GM12878 (cell line): ENCODE measurements at places on chromosomes 3 and 15. TPM values are rescaled to one million over a fixed set of nuclear protein-coding genes. Genes with fewer than 3 reads are reported as not detected.

- H3K27ac ChIP-seq = no peak overlapping the region
- no peaks in the 10 kb centered on the region for H3K36me3 ChIP-seq
- peaks cover 9% of the 10 kb centered on the region for H3K4me1 ChIP-seq
- DNase-seq = no peak
These were observed 1.5 kb upstream of the TMEM212 start for GRCh38 chr3:171841620-171842000.

GRCh38 chr3:187758318-187758955 is 13.2 kb upstream of the BCL6 start:
- no peaks in the 10 kb centered on the region for H3K36me3 ChIP-seq
- no peaks in the 10 kb centered on the region for H3K4me1 ChIP-seq
- H3K27ac ChIP-seq = no peak overlapping the region
- peaks cover 8% of the 10 kb centered on the region for H3K27me3 ChIP-seq
- DNase-seq = no peak

The CEMIP gene
- 0.28 TPM in 1 of 2 replicates, not detected in the other for polyA plus RNA-seq

DNA sequence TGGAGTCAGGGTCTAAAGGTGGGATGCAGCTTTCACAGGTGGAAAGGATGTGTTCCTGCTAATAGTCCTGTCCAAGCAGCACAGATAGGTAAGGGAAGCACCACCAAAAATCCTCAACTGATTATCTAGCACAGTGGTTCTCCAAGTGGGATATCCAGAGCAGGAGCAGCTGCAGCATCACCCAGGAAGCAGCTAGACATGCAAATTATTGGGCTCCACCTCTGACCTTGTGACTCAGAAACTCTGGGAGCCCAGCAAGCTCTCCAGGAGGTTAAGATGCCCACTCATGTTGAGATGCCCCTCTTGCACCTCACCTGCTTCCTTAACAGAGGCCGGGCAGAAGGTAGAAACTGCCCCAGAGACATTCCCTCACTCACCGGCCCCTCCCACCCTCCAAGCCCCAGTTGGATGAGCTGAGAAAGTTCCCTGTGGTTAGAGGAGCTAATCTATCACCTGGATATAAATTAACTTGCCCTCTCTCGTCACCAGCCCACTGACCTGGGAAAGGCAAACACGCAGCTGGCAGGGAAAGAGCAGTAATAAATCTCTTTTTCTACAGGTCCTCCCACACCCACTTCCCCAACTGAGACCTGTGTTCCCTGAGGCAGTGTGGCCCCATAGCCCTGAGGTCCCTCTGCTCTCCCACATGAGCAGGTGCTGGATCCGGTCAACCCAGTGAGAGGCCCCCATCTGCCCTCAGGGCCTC is 39.3 kb downstream of the ADCY5 start:
- no peaks in the 10 kb centered on the region for H3K4me1 ChIP-seq
- DNase-seq = no peak
- no peak overlapping the region for H3K27ac ChIP-seq

The ELL3 gene
- polyA plus RNA-seq = 18.3 and 18.8 TPM in 2 replicates

The CGNL1 gene
- 0.01 and 0.04 TPM in 2 replicates for polyA plus RNA-seq

The DZIP1L gene
- polyA plus RNA-seq = not detected in 2 replicates

- H3K36me3 ChIP-seq = no peaks in the 10 kb centered on the region
- DNase-seq = no peak
- H3K27me3 ChIP-seq = no peaks in the 10 kb centered on the region
- H3K4me1 ChIP-seq = no peaks in the 10 kb centered on the region
These were observed 532.7 kb downstream of the SOX2 start for GRCh38 chr3:182244222-182244971.

The PLSCR5 gene
- not detected in 2 replicates for polyA plus RNA-seq

DNA sequence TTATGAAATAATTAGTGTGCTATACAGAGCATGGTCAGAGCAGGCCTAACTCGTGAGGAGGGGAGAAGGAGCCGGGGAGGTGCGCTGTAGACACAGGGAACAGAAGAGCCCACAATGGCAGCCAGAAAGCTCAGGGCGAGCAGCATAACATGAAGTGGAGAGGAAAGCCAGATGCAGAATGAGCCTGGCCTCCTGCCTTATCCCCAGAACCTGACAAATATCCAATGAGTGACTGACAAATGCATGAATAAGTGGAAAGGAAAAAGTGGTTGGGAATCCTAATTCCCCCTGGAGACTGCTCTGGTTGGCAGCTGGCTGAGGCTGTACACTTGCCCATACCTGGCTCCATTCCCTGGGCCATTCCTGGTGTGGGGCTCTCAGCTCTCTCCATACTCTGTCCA is 9.2 kb upstream of the MST1R start:
- H3K27ac ChIP-seq = no peak overlapping the region
- no peak overlapping the region for H3K4me3 ChIP-seq
- H3K4me1 ChIP-seq = no peaks in the 10 kb centered on the region
- H3K36me3 ChIP-seq = no peaks in the 10 kb centered on the region; the same call in 1 of the 2 replicates
- DNase-seq = no peak
- no peaks in the 10 kb centered on the region for H3K27me3 ChIP-seq

DNA sequence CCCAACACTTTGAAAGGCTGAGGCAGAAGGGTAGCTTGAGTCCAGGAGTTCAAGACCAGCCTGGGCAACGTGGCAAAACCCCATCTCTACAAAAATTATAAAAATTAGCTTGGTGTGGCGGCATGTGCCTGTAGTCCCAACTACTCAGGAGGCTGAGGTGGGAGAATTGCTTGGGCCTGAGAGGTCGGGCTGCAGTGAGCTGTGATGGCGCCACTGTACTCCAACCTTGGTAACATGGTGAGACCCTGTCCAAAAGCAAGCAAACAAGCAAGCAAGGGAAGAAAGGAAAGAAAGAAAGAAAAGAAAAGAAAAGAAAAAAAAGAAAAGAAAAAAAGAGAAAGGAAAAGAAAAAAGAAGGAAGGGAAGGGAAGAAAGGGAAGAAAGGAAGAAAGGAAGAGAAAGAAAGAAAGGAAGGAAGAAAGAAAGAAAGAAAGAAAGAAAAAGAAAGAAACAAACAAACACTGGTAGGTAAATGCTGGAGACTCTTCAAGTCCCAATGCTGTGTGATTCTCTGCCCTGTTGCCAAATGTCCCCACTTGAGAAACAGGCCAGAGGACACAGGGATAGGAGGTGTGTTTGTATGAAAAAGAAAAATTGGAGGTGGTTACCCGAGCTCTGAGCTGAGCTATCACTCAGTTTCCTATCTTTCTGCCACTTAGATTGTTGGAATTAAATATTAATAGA is 121.1 kb downstream of the RAB11A start:
- no peaks in the 10 kb centered on the region for H3K36me3 ChIP-seq
- no peak overlapping the region for H3K4me3 ChIP-seq
- peaks cover 4% of the 10 kb centered on the region for H3K27me3 ChIP-seq
- no peaks in the 10 kb centered on the region for H3K4me1 ChIP-seq

DNA sequence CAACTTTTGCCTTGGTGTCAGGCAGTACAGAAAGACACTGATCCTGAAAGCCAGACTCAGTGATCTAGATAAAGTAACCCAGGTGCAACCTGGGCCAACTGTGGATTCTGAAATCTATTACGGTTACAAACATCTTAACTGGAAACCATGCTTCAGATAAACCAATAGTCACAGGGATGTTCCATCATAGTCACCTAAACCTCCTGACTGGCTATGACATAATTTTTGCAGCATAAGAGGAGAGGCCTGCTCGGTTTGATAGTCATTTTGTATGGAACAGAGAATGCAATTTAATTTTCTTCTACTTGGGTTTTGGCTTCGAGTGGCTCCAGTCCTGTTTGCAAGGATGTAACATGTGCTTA is 3.7 kb downstream of the SLCO3A1 start:
- H3K4me1 ChIP-seq = peaks cover 10% of the 10 kb centered on the region
- no peak overlapping the region for H3K4me3 ChIP-seq
- DNase-seq = no peak
- H3K27me3 ChIP-seq = no peaks in the 10 kb centered on the region
- H3K36me3 ChIP-seq = no peaks in the 10 kb centered on the region

DNA sequence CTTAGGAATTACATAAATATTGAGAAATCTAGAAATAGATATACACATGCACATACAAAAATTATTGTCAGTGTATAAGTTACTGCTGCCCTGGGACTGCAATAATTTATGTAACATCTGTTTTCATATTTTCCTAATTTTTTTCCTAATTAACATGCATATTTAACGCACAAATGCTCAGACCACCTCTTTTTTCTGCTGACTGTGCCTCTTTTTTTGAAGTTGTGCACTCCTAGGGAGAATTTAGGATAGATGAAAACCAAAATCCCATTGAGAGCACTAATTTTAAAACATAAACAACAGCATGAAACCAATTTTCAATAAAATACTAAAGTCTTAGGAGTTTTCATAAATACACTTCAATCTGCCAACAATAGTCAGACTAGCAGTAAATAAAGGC is 154.0 kb downstream of the TBC1D5 start:
- H3K36me3 ChIP-seq = no peaks in the 10 kb centered on the region
- H3K27ac ChIP-seq = no peak overlapping the region
- no peaks in the 10 kb centered on the region for H3K27me3 ChIP-seq
- no peak for DNase-seq
- H3K4me3 ChIP-seq = no peak overlapping the region

DNA sequence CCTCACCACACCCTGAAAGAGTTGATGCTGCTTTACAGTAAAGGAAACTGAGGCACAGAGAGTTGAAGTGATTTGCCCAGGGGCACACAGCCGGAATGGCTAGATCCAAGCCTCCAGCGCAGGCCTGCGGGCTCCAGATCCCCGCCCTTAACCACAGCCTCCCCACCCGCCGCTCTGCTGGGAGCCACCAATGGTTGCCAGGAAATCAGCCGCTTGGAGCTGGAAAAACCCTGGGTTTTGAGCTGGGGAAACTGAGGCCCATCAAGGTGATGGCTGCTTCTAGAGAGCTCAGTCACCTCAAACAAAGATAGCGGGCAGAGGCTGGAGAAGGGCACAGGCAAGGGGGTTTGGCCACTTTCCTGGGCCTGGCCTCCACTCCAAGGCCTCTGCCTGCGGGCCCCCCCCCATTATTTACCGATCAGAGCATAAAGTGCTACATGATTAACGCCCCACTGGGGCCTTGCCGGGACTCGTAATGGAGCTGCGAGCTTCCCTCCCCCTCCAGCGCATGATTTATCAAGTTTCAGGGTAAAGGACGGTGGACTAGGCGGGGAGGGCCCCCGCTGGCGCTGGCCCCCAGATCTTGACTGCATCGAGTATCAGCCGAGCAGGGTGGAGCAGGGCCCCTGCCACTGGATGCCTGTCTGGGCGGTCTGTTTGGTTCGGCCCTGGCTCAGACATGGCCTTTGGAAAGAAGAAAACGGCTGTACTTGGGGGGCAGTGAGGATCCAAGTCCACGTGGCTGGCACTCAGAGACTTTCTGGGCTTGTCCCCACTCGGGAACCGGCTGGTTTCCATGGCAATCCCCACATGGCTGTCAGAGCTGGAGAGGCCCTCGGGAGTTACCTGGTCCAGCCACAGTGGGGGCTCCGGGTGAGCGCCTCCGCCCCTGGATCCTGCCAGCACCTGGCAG is 9.1 kb downstream of the PLXND1 start:
- H3K27ac ChIP-seq = no peak overlapping the region
- H3K27me3 ChIP-seq = no peaks in the 10 kb centered on the region; the same call in none of the 2 replicates
- DNase-seq = no peak
- H3K36me3 ChIP-seq = no peaks in the 10 kb centered on the region
- H3K4me3 ChIP-seq = no peak overlapping the region
- peaks cover 4% of the 10 kb centered on the region for H3K4me1 ChIP-seq

- no peaks in the 10 kb centered on the region for H3K27me3 ChIP-seq
- H3K4me3 ChIP-seq = no peak overlapping the region
- DNase-seq = no peak
- no peak overlapping the region for H3K27ac ChIP-seq
- H3K4me1 ChIP-seq = no peaks in the 10 kb centered on the region
- no peaks in the 10 kb centered on the region for H3K36me3 ChIP-seq
These were observed 119.6 kb downstream of the GSK3B start for GRCh38 chr3:119974656-119975055.

DNA sequence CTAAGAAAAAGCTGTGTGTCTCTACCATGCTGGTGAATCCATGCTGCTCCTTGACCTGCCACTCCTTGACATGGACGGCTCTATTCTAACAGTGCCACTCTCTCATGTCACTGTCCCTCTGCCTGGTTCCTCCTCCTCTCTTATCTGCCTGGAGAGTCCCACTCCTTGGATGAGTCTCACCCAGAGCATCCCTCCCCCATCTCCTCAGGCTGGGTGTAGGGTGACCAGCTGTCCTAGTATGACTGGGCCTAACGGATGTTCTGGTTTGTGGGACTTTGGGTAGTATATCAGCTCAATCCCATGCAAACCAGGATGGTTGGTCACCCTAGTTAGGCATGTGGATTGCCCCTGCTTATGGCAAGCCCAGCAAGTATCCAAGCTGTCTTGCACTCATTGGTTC is 54.3 kb downstream of the LIPC start:
- H3K4me1 ChIP-seq = no peaks in the 10 kb centered on the region
- DNase-seq = no peak

DNA sequence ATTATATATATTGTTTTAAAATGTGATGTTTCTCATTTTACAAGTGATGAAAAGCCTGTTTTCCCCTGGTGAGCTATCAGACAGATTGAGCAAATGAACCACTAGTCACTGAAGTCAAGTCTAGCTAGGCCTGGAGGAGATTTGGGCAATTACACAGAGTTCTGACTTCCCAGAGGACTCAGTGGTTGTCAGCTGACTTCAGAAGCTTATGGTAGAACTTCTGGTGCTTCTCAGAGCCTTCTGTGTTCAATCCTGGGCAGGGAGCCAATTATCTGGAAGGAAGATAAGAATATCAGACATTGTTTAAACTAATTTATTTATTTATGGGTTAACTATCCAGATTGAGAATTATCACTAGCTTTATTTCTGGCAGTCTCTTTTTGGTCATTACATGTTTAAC is 37.7 kb upstream of the NAALADL2 start:
- no peak overlapping the region for H3K27ac ChIP-seq
- no peaks in the 10 kb centered on the region for H3K27me3 ChIP-seq
- H3K4me3 ChIP-seq = no peak overlapping the region

- H3K36me3 ChIP-seq = no peaks in the 10 kb centered on the region
- DNase-seq = no peak
- no peaks in the 10 kb centered on the region for H3K27me3 ChIP-seq
- no peak overlapping the region for H3K27ac ChIP-seq
- no peaks in the 10 kb centered on the region for H3K4me1 ChIP-seq
These were observed 143.8 kb downstream of the ATP10A start for GRCh38 chr15:25719101-25719985.

The NECTIN3 gene
- polyA plus RNA-seq = not detected in 2 replicates

DNA sequence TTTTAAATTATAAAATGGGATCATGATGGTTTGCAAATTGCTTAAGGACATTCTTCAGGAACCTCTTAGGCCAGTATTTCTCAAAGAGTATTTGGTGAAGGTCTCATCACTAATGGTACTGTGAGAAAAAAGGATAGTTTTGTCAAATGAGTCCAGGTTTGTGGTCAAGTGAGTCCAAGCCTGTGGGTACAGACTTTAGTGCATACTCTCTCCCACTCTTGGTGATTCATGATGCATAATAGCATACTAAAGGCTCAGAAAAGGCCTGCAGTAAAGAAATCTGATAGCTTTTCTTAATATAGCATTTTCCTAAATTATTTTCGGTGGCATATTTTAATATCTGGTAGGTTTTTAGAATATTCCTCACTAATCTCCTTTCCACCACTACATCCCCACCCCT is 20.0 kb downstream of the BOC start:
- no peak overlapping the region for H3K4me3 ChIP-seq
- no peaks in the 10 kb centered on the region for H3K4me1 ChIP-seq
- H3K27me3 ChIP-seq = peaks cover 1% of the 10 kb centered on the region; the same call in 1 of the 2 replicates
- no peak overlapping the region for H3K27ac ChIP-seq
- no peaks in the 10 kb centered on the region for H3K36me3 ChIP-seq
- DNase-seq = no peak
